ENCODE measurements at places on chromosomes 7 and 10.

DNA sequence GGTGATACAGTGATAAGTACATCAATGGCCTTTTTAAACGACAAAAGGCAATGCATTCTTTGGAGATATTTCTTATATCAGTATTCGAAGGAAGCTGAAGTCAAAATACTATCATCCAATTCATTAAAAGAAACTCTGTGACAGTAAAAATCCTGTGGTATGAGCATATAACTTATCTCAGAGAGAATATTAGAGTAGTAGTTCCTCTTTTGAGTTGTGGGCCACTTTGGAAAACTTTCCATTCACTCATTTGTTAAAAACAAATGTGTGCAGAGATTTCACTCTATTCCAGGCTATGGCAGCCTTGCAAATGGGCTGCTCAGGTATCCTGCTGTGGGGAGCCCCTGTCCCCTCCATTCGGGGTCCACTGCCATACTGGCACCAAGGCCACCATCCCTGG is 55.3 kb upstream of the ZNF438 start:
- DNase-seq: no peak

GRCh38 chr7:102012941-102013461 is 195.6 kb downstream of the CUX1 start:
- DNase-seq: no peak

- DNase-seq: no peak
These were observed 34.2 kb downstream of the CYP17A1 start for GRCh38 chr10:102802920-102803534.

DNA sequence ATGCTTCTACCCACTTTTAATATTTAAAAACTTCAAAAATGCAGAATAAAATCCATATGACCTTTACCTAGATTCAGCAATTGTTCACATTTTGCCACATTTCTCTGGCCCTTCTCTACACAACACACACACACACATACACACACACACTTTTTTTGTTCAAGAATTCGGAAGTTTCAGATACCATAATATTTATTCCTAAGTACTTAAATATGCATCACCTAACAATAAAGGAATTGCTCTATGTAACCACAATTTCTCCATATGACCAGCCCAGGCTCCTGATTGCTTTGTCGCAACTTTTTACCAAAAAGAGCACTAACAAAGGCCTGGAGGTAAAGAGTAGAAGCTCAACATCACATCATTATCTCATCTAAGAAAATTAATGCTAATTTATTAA is 106.6 kb downstream of the FAS start:
- no peak for DNase-seq

DNA sequence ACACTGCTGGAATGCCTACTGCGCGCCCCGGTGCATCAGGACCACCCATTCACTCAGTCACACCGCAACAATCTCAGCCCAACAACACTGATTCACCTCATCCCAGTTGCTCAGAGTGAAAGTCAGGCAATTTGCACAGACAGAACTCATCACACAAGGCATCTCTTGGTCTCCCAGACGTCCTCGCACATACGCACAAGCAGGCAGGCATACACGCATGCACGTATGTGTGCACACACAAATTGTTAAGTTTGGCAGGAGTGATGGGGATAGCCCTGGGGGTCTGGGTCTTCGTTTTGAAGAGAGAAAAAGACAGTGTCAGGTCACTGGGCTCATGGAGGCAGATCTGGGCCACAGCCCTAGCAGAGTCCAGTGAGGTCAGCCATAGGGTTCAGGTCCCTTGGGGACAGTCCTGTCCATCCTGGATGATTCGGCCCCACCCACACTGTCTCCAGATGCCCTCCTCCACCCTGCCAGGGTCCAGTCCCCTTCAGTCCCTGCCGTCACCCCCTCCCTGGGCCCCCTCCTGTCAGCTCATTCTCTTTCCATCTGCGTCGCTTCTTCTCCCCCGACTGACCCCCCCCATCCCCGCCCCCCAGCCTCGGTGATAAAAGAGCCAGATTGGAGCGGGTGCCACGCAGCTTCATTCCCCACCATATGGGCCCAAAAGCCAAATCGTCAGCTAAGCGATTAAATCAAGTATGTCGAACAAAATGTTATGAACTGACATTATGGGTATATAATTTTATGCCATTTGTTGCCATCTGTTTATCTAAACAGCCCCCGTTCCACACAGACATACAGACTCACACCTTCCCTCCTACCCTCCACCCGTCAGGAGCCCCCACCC is 48.5 kb upstream of the SLF2 start:
- DNase-seq: no peak

- no peak for DNase-seq
These were observed 166.8 kb downstream of the ETV1 start for GRCh38 chr7:13822678-13823077.

DNA sequence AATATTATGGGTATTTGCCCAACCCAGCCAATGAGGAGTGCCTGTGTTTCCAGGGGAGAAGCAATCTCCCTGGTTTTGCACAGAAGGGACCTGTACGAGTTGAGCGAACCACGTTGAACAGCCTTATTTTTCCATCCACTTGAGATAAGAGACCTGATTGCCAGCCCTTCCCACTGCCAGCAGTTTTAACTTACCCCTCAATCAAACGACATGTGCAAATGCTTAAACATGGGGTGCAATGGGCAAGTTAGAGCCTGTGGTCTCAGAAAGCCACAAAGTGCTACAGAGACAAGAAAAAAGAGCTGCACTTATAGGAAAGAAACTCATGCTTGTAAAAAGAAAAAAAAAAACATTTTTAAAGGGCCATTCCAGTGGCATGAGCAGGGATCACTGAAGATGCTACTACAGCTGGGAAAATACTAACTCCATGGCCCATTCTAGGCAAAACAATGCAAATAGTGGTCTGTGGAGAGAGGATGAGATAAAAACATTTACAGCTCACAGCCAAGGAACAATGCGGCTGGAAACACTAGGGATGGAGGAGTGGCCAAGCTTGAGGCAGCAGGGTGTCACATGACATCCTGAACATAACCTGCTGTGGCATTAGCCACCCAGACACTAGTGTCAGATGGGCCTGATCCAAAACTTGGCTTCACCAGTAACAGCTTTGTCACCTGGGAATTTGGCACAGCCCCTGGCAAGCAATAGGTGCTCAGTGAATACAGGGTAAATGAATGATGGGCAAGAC is 162.8 kb downstream of the ELMO1 start:
- DNase-seq: no peak

GRCh38 chr10:100978121-100978900 is 9.0 kb downstream of the MRPL43 start:
- DNase-seq: no peak

GRCh38 chr7:20980232-20980631 is 193.5 kb upstream of the SP8 start:
- DNase-seq: no peak

GRCh38 chr7:101588131-101588935 is 40.8 kb downstream of the MYL10 start:
- DNase-seq: no peak

- no peak for DNase-seq
These were observed 39.9 kb downstream of the ADCYAP1R1 start for GRCh38 chr7:31091924-31092434.

- no peak for DNase-seq
These were observed 84.3 kb upstream of the ADRB1 start for GRCh38 chr10:113959383-113959760.

- DNase-seq: no peak
These were observed 104.3 kb upstream of the CAV2 start for GRCh38 chr7:116395141-116395791.

- DNase-seq: no peak
These were observed 44.0 kb downstream of the MGMT start for GRCh38 chr10:129511086-129511485.

- DNase-seq: no peak
These were observed 1.9 kb downstream of the CACNB2 start for GRCh38 chr10:18142151-18142550.

DNA sequence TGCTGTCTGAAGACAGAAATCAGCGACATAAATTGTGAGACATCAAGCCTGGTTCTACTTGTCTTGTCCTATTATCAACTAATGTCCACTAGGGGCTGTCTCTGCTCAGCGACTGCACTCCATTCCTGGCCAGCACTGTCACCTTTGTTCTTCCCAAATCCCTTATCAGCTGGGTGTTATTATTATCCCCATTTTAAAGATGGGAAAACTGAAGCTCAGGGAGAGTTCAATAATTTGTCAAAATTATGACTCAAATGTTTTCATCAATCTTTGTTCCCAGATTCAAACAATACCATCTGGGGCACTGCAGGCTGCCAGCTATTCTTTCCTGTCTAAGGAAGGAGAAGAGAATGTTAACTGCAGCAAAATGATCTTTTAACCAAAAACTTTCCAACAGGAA is 431.6 kb upstream of the NFE2L3 start:
- no peak for DNase-seq

Measured in activated CD4-positive, CD25-positive, alpha-beta regulatory T cell treated with anti-CD3 and anti-CD28 coated beads, Interleukin-2, amount 50 U/mL, for 72 hours (primary cell).